ENCODE measurements at places on chromosomes 16 and 17. TPM values are rescaled to one million over a fixed set of nuclear protein-coding genes. Genes with fewer than 3 reads are reported as not detected.

GRCh38 chr16:20734056-20734455 is 7.6 kb downstream of the THUMPD1 start:
- DNase-seq, result no peak

- DNase-seq, result peak; percentile 77
Measured at GRCh38 chr16:68328151-68328859, 17.5 kb downstream of the PRMT7 start.

DNA sequence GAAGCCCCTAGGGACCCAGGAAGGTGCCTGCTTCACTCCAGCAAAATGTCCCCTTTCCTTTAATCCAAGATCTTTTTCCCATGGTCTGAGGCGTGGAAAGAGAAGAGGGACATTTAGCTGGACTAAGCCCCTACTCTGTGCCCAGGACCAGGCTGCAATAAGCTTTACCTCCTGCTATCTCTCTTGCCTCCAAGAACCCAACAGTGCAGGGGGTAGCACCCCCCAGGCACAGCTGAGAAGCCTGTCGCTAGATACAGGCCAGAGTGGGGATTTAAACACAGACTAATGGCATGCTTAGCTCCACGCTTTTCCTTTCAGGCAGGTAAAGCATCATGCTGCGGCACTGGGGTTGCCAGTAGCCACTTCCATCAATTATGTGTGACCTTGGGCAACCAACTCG is 24.5 kb upstream of the CCL1 start:
- DNase-seq, result no peak

GRCh38 chr16:48212033-48212432 is 32.1 kb upstream of the LONP2 start:
- no peak for DNase-seq

DNA sequence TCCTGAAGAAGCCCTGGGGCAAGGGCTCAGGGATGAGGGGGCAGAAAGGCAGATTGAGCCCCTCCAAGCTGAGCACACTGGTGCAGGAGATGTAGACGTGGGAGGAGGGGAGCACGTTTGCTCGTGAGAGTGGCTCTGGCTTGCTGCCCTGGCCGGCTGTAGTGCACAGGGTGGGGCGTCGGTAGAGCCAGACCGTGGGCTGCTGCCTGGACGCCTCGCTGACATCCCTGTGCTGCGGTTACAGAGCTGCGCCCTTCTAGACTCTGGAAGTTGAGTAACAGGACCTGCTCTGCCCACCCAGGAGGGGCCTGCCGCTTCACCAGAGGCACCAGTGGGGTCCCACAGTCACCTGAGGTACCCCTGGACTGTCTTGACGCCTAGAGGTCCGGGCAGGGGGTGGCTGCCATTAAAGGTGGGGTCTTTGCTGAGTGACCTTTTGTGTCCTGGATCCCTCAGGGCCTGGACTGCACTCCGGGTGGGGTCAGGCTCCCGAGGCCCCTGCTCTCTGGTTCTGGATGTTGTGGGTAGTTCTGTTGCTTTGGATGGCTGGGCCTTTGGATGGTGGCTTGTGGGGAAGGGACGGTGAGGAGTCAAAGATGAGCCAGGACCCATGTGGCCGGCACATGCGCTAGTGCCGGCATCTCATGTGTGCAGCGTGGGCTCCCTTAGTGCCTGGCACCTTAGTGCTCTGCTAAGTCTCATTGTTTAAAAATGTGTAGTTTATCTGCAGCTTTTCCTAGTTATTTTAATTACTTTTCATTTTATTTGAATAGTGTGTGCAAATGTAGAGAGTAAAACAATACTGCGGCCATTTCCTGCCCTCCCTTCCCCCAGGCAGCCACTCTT is 41.7 kb downstream of the PGS1 start:
- no peak for DNase-seq

DNA sequence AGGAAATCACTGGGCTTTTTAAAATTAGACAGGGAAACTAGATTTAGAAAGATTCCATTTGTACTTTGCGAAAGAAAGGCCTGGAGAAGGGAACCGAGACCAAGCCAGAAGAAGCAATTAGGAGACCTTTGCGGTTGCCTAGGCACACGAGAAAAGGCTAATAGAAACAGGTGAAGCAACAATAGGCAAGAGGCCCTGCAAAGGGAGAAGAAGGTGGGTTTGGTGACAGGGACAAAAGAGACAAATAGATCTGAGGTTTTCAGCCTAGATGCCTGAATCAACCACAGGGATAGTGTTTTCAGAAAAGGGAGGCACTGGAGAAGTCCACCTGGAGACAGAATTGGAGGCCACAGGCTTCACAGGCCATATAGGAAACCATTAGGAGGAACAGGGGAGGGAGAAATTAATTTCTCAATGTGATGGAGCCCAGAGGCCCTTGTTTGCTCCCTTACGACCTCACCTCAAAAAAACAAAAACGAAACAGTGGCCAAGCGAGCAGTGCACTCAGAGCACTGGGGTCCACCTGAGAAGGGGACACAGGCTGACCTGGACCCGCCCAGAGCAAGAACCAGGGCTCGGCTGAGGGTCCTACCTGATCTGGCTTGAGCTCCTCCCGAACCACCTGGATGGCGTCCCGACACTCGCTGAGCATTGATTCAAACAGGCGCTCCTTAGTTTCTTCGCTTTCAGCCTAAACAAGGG is 22.3 kb downstream of the SRP68 start:
- no peak for DNase-seq

- DNase-seq, result peak; percentile 75
Measured at GRCh38 chr16:66483689-66484452, 56.8 kb downstream of the BEAN1 start.

- no peak for DNase-seq
Measured at GRCh38 chr16:49700251-49701064, 155.5 kb downstream of the ZNF423 start.

DNA sequence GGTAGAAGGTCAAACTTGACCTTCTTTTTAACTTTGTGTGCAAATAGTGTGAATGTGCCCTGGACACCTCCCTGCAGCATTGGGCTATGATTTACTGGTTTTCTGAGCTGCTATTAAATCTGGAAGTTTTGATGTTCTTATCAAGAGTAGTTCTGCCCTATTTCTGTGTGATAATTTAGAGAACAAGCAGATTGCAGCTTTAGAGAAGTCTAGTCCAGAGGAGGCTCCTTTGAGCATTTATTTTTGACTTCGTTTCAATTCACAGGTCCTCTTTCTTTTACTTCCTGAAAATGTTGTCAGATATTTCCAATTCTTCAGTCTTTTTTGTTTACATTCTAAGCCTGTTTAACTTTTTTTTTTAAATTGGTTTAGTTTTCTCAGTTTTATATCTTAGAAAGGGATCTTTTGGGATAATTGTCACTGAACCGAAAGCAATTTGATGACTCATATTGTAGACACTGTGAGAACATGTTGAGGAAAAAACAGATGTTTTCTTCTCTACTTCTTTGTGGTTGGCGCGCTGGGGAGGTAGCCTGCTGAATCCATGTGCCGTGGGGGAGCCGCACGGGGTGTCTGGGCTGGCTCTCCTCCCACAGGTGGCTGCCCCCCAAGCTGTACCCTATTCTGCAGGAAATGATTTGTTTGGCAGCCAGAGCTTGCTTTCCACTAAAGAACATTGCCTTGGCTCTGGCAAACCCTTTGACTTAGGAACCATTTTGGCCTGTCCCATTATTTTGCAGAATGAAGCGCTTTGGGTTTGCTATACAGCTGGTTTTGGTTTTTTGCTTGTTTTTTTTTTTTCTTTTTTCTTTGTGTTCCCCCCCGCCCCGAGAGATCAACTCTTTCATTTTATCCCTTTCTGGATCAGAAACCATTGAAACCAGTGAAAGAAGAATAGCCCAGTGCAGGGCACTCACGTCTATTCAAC is 53.4 kb downstream of the MFSD11 start:
- no peak for DNase-seq

- DNase-seq, result no peak
Measured at GRCh38 chr16:1133810-1134520, 18.9 kb upstream of the CACNA1H start.

The USP6 gene
- polyA plus RNA-seq, result not detected

The C17orf67 gene
- polyA plus RNA-seq, result 1.1 TPM

The C16orf86 gene
- polyA plus RNA-seq, result 3.5 TPM

The GUCY2D gene
- not detected for polyA plus RNA-seq

The HEATR9 gene
- 0.09 TPM for polyA plus RNA-seq

The KRTAP4-9 gene
- polyA plus RNA-seq, result not detected

The BCAR1 gene
- polyA plus RNA-seq, result not detected
